SIG-M5 (cell line): ENCODE measurements at places on chromosomes 3 and 15.

DNA sequence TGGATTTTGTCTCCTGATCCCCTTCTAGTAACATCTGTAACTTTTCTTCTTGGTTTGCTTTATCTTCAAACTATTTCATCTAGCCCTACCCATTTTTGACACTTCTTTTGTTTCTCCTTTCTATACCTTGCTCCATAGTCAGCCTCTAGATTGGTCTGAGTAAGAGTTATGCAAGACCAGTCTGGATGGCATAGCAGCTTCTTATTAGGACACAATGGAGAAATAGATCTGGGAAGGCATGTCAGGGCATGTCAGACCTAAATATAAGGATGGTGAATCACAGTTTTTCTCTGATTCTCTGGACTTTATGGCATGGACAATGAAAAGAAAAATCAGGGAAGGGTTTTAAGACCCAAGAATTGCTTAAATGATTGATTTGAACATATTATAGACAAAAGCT lies 452.5 kb downstream of the RAP2B start:
- peak; percentile 48 for DNase-seq

DNA sequence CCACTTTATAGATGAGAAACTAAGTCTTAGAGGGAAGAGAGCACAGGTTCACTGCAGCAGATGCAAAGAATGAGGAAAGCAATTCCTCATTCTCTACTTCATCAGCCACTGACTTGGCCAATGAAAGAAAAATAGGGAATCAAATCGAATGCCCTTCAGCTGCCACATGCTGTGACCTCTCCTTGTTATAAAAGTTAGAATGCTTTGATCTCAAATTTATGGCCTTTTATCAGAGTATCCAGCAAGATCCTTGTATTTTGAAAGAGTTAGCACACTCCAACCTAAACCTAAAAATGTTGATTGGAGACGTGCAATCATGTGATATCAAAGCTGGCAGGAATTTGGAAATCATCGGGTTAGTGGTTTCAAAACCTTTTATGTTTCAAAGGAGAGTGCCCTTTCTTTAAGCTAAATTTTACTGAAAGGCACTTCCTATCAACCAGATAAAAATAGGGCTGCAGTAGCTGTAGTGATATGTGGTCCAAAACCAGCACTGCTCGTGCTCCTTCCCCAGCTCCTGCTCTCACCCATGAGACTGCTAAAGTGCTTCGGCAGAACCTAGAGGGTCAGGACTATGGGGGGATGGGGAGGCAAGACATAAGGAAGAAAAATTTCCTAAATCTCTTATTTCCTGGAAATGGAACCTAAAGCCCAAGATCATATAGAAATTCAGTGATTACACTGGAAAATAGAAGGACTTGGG lies 617.0 kb downstream of the PYDC2 start:
- DNase-seq, result no peak

GRCh38 chr3:57158813-57159738 lies 6.1 kb downstream of the IL17RD start:
- no peak for DNase-seq

DNA sequence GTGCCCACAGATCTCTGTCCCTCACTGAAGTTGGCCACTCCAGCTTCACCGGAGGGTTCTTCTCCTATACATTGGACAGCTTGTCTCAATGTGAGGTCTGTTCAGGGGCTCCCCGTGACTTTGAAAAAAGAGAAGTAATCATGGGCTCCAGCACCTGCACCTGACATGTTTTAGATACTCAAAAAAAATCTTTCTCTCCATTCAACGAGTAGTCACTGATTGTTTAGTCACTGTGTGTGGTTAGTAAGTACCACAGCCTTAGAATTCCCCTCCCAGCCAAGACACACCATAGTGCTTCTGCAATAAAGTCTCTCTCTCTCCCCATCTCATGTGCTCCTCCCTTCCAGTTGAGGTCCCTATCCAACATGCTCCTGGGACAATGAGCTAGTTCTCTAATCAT lies 18.6 kb downstream of the CCR9 start:
- no peak for DNase-seq

DNA sequence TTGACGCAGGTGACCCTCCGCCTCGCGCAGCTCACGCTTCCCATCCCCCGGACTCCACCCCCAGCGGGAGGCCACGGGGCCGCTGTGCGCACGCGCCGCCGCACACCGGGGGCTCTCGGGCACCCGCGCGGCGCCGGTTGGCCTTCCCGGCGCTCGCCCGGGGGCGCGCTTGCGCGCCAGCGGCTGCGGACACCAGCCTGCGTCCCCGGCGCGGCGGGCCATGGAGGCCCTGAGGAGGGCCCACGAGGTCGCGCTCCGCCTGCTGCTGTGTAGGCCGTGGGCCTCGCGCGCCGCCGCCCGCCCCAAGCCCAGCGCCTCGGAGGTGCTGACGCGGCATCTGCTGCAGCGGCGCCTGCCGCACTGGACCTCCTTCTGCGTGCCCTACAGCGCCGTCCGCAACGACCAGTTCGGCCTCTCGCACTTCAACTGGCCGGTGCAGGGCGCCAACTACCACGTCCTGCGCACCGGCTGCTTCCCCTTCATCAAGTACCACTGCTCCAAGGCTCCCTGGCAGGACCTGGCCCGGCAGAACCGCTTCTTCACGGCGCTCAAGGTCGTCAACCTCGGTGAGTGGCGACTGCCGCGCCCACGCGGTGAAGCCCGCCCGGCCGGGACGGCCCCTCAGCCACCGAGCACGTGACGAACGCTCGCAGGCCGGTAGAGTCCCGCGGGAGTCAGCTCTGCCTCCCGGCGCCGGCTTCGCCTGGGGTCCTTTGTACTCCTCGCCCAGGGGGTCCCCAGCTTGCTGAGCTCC lies at the start of gene C15orf61:
C15orf61 (plus strand) TSS at position 103 of the 754 bp plus-strand sequence; CDS start at position 221, 118 bp downstream.
- DNase-seq, result no peak

DNA sequence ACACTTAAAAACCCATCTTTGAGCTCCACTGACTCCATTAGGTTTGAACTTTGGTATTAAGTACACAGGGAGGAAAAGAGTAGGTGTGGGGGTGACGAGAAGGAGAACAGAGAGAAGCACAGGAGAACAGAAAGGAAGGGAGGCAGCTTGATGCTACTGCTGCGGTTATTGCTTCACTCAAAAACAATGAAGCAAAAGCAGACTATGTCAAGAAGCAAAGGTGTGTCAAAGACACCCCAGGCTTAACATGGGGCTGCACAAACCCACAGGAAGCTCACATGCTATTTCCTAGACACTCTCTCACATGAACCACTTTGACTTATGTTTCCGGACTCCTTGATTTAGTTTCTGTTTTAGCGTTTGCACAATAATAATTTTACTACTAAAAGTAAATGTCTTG lies 961.0 kb upstream of the CFAP20DC start:
- no peak for DNase-seq

DNA sequence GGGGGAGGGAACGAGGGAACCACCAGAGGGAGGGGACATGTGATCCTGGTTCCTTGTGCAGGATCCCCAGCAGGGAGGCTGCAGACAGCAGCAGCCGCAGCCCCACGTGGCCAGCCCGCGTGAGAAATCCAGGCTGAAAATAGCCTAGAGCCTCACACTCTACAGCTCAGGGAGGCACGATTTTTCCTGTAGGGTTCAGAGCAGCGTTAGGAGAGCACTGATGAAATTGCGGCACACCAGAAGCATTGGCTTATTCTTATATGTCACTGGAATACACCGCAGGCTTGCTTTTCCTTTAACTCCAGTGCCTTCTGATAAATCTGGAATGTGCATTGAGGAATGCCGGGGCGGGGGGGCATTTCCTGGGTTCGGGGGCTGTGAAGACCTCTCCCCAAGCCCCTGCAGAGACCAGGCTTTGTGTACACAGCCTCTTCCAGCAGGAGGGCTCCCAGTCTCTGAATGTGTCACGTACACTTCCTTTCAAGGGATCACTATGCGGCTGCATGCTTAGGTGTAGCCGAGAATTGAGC lies 193.0 kb downstream of the ATP10A start:
- DNase-seq, result no peak

DNA sequence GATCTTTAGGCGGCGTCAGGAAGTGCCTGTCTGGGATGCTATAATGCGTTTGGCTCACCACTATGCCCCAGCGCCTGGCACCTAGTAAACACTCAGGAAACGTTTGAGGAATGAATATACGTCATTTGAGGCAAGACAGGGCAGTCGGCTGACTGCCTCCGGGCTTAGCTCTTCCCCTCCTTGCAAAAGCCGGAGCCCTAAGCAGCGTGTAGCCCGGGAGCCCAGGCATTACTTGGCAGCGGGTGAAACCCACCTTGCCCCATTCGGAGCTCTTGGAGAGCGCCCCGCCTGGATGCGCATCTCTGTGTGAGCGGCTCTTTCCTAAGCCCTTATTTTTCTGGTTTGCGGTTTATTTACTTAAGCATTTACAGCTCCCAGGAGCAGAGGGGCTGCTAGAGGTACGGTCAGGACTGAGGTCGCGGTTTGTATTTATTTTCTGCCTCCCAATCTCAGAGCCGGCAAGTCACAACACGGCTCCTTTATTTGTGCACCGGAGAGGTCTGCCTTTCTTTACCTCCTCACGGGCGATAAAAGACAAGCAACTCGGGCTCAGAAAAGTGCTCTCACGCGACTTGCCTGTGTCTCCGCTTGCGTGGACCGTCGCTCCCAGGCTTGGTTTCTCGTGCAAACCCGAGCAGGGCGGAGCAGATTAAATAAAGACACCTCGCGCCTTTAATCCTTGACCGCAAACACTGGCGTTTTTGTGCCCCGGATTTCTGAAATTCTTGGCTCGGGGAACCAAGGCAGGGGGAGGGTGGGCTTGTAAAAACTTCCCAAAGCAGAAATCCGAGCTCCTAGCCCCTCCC lies 737 bp upstream of the ITPR1 start:
- no peak for DNase-seq

DNA sequence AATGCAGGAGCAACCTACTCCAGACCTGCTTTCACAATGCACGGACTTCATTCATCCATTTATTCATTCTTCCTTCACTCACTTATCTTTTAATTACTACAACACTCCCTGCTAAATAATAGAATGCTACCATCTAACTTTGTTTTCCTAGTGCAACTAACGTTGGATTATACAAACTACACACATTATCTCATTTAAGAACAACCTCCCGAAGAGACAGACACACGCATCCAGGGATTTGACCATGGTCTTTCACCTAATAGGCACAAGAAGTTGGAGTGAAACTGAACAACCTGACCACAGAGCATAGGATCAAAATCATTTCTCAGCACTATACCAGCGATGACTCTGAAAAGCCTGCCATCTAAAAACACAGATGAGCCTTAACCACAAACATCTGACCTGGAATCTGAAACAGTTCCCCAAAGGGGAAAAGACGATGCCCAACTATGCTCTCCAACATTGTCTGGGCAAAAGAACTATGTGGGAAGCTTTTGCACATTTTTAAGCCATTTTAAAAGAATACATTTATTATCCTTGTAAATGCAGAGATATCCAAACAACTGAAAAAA lies 21.0 kb downstream of the ZNF385D start:
- no peak for DNase-seq

DNA sequence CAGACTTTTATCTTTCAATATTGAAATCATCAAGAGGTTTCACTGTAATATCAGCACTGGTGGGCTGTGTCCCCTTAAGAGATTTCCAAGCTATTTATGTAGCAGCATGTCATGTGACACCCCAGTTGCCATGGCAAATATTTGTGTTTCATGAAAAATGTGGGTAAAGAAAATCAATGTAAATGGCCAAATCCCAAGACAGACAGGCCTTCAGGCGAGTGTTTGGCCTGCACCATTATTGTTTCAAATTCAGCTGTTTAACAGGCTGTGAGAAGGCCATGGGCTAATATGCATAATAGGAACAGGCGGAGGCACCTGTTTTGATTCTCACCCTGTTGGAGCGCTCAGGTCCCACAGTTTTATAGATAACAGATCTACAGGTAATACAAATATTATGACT lies 104.2 kb downstream of the IQCH start:
- DNase-seq, result no peak

GRCh38 chr15:74365598-74366445 lies 1.6 kb downstream of the CYP11A1 start:
- no peak for DNase-seq

GRCh38 chr3:82054849-82055248 lies 293.4 kb upstream of the GBE1 start:
- DNase-seq, result no peak

- no peak for DNase-seq
Measured at GRCh38 chr3:157692468-157692867, 189.3 kb upstream of the VEPH1 start.

DNA sequence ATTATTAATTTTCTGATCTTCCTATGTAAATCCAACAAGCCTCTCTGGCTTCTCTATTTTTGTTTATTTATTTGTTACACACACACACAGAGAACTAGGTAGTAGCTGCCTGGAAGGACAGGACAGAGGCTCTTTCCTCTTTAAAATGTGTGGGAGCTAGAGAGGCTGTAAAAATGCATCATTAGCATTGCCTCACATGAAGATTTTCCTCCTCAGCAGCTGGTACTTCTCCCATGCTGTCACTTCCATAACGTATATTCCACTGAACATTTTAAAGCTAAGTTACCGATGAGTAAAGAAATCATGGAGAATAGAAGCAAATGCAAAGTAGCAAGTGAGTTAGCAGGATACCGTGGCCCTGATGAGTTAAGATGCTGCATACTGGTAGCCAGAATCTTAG lies 63.9 kb downstream of the IMPG2 start:
- no peak for DNase-seq

DNA sequence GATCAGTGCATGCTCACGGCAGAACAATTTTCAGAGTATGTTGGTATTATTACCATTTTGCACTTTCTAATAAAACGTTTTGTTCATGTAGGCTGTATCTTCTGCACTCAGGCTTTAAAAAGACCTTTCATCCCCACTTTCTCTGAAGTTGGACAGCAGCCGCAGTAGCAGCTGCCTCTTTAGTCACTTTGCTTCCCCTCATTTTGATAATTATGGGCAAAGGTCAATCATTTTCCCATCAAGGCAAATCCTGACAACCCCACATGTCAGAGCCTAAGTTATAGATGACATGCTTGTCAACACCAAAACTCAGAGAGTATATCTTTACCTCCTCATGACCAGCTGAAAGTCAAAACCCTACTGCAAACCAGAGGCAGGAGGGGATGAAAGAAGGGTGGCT lies 99.7 kb downstream of the ROBO2 start:
- no peak for DNase-seq

DNA sequence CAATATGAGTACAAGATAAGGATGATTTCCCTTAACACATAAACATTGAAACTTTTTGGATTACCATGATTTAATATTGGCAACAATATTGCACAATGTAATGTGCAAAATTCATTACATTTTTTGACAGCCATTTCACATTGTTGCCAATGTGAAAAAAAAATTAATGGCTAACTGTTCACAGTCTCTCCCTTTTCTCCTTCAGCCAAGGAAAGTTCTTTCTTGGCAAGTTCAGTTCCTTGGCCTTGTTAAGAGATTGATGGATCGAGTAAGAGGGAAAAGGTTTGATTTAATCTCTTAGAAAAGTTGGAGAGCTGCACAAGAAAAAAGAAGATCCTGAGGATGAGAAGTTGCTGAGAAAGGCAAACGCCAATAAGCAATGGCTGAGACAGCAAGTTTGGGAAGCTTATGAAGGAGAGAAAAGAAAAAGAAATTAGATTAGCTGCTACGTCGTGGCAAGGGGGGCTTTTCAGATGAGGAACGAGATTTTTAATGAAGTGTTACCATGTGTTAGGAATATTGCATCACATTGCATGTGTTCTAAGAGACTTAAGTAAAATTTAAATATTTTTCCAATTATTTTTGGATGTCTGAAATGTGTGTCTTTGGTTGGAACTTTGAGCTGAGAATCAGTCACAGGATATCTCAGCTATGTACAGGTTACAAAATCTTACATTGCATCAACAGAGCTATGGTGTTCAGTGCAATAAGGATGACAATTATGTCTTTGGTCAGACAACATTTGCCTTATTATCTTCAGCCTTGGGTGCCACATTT lies 61.4 kb upstream of the ZNF280D start:
- DNase-seq, result no peak

GRCh38 chr3:120908030-120908794 lies at the start of gene STXBP5L:
Gene STXBP5L (plus strand): TSS chr3:120908205. CDS start chr3:120909579, 1,374 bp downstream.
- DNase-seq, result no peak
